ENCODE measurements at places on chromosomes 1 and 21.
A peak's percentile ranks its signal among the peaks of the same experiment; 100 is the strongest.

GRCh38 chr1:94236630-94237290, 624 bp downstream of the ARHGAP29 start:
- DNase-seq: no peak

DNA sequence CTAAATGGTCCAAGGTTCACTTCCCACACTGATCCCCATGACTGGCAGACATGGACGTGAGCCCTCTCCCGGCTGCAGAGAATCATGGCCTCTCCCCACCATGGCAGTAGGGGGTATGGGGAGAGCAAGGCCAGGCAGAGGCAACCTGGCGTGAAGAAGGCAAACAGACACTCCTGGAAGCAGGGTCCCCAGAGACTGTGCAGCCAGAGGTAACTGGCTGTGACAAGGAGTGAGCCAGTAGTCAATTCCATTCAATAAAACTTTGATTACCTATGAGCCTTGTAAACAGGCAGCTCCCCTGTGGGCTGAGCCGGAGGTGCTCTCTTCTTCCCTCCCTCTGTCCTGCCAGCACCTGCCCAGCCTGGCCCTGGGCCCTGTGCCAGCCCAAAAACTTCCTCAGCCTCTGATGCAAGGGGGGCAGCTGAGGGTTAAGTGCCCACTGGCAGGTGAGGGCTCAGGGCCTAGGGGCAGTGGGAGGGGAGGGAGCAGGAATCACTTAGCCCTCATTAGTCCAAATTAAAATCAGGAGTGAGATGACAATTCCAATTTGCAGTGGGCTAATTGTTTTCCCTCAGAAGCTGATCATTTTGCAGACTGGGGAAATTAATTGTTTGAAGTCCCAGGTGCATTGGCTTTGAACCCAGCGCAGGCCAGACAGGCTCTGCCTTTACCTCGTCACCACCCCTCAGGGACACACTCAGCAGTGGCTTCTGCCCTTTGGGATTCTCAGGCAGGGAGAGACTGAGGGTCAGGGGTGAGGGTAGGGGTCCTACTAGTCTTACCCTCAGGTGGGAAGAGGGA, 35.6 kb downstream of the LRRN2 start:
- no peak for DNase-seq

DNA sequence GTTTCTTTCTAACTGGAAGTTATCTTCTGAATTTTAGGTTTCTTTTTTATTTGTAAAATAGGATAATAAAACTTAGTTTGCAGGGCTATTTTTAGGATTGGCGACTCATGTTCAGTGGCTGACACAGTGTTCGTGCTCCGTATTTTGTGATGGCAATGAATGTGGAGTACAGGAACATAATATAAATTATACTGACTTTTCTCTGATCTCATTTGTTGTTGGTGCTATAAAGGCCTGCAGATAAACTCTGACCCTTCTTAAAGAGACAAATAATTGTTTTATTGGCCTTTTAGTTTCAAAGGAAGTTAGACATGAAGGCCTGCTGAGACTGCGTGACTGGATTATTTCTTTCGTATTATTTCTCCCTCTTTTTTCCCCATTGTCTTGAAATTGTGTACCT, 339.6 kb downstream of the PDE4B start:
- no peak for DNase-seq

DNA sequence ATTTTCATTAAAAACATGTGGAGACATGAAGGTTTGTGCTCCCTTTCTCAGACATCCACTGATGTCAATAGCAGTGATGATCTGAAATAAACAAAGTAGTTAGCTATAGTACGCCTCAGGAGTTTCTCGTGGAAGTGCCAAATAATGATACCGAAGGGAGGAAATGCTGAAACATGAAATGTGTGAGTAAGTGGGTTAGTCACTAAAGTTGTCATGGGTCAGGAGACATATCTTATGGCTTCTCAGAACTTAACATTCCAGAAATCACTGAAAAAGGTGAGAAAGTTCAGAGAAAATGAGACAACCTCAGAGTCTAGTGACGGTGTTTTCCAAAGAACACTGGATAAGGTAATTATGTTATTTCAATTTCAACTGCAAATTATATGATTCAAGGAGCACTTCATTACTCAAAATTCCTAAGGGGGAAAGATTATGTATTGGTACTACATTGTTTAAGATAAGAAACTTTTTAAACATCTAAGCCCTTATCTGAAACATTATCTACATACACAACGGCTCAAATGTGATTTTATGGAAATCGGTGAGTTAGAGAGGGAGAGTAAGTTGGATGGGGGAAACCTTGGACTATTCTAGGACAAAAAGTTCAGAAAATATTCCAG, 20.6 kb downstream of the NIBAN1 start:
- DNase-seq: no peak

GRCh38 chr1:36792292-36792691, 242.0 kb downstream of the GRIK3 start:
- DNase-seq: no peak

DNA sequence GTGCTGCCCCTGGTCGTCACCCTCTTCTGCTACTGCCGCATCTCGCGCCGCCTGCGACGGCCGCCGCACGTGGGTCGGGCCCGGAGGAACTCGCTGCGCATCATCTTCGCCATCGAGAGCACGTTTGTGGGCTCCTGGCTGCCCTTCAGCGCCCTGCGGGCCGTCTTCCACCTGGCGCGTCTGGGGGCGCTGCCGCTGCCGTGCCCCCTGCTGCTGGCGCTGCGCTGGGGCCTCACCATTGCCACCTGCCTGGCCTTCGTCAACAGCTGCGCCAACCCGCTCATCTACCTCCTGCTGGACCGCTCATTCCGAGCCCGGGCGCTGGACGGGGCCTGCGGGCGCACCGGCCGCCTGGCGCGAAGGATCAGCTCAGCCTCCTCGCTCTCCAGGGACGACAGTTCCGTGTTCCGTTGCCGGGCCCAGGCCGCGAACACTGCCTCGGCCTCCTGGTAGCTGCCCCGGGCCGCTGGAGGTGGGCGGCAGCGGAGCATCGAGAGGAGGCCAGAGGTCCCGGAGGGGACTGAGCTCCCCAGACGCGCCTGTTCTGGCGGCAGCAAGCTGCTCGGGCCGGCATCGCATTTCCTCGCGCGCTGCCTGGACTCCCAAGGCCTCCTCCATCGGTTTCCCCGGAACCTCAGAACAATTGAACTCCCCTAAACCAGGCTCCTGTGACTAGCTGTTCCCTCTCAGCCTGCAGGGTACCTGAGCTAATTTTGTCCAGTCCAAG, 1.1 kb downstream of the GPR25 start:
- DNase-seq: no peak

DNA sequence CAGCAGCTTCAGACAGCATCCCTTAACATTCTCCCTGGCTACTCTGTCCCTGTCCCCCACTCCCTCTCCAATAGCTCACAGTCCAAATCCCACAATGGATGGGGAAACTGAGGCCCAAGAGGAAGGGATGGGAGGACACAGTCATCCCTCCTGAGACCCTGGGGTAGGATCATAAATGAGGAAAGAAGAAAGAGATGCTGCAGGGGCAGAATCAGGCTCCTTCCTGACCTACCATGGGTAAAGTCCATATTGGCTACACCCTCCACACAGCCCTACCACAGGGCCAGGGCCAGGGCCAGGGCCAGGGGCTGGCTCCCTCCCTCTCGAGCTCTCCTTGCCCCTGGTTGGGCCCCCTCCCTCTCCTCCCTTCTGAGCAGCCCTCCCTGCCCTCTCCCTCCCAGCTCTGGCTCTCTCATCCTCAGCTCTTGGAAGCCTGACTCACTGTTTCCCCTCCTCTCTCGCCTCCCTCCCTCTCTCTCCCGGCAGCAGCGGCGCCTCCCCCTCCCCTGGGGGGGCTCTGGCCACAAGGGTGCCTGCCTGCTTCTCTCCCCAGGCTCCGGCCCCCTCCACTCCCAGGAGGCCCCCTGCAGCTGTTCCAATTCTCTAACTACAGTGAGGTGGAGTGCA, 4.9 kb downstream of the AHDC1 start:
- DNase-seq: no peak

DNA sequence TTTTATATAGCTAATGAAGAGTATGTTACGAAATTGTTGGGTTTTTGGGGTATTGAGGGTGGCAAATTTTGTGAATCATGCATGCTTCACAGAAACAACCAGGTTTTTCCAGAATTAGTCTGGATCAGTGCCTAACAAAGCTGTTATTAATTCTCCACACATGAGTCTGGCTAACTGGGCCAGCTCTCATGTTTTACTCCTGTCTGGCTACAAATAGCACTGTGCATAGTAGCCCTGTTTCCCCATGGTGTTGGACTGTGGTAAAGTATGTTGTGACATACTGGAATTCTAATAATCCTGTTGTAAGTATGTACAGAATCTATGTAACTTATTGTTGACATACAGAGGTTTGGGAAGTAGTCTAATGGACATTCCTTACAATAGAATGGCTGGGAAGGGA, 35.8 kb downstream of the S100B start:
- DNase-seq: no peak

- DNase-seq: no peak
These were observed 139.7 kb downstream of the TSEN15 start for GRCh38 chr1:184191181-184191621.

DNA sequence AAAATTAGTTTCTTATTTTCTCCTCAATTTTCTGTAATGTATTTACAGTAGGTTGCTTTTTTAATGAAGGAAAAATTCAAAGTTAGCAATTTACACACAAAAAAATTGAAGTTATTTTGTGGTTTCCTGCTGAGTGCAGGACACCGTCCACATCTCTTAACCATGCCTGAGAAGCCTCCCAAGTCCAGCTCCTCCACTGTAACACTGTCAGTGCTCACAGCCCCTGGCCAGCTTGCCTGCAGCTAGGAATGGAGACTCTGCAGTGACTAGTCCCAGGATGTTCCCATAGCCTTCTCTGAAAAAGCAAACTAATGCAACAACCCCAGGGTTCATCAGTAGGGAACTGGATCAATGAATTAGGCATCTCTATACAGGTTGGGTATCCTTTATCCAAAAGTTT, 3.5 kb downstream of the A3GALT2 start:
- no peak for DNase-seq

GRCh38 chr1:161910604-161911003, 113.1 kb downstream of the OLFML2B start:
- DNase-seq: no peak

GRCh38 chr1:10694633-10695627, 101.5 kb downstream of the CASZ1 start:
- peak; percentile 71 for DNase-seq

GRCh38 chr1:56286506-56286905, 292.9 kb downstream of the PLPP3 start:
- no peak for DNase-seq

- no peak for DNase-seq
These were observed 26.9 kb upstream of the CCN1 start for GRCh38 chr1:85553416-85554335.

- DNase-seq: no peak
These were observed 36.6 kb upstream of the EPHA8 start for GRCh38 chr1:22526677-22527076.

DNA sequence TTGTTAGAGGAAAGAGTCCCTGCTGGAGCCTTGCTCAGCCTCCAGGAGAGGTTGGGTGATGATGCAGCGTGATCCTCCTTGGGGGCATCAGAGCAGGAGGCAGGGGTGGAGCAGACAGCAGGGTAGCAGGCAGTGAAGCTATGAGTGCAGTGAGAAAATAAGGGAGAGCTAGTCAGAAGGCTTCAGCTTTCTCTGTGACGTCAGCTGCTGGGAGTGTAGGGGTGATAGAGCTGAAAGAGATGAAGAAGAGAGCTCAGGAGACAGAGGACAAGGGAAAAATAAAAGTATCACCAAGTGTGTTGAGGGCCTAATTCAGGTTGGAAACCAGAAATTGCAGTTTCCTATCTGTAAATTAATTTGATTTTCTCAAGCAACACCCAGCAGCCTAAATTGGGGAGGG, 2.2 kb upstream of the ADAM30 start:
- DNase-seq: no peak

- DNase-seq: no peak
These were observed 107.1 kb upstream of the PAXBP1 start for GRCh38 chr21:32878661-32879060.

DNA sequence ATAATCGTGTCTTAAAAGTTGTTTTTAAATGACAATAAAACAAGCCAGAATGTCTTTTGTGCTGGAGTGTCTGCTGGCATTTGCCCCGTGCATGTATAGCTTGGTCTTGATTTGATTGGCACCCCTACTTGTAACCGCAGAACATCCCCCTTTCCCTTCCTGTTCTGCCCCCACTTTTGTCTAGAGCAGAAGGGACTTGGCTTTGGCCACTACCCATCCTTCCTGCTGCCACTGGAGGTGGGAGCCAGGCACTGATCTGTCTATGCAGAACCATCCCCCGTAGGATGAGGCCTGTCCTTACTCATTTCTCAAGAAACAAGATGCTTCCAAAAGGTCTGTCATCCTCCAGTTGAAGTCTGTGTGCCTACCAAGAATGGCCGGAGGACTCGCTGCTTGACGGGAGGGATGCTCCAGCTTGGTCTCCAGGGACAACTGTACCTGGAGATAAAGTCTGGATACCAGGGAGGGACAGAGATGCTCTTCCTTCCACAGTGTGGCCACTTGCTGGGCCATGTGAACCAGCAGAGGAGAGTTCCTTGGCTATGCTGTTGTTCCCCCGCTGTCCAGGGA, 1.1 kb upstream of the SLC27A3 start:
- no peak for DNase-seq

GRCh38 chr1:71135571-71135970, 54.7 kb upstream of the ZRANB2 start:
- DNase-seq: no peak

DNA sequence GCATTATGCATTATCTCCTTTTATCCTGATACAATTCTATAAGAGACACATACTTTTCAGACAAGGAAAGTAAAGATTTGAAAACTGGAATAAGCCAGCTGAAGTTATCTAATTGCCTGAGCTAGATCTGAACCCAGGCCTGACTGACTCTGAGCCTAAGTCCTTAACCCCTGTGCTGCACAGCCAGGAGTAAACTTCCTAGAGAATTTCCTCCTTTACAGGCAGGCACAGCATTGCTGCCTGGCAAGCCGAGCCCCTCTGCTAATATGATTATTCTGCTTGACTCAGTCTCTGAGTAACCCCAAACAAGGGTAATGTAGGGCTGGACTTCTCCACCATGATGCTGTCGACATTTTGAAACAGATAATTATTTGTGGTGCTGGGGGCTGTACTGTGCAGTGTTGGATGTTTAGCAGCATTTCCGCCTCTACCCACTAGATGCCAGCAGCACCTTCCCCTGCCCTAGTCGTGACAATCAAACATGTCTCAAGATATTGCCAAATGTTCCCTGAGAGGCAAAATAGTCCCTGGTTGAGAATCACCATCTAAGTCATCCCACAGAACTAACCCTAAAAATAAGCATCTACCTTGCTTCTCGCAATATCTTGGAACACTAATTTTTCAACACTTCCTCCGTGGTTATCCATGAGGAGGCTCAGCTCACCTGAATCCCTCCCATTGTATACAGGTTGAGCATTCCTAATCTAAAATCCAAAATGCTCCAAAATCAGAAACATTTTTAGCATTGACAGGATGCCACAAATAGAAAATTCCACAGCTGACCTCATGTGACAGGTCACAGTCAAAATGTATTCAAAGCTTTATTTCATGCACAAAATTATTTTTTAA, 18.5 kb downstream of the CAMK1G start:
- DNase-seq: peak; percentile 36

DNA sequence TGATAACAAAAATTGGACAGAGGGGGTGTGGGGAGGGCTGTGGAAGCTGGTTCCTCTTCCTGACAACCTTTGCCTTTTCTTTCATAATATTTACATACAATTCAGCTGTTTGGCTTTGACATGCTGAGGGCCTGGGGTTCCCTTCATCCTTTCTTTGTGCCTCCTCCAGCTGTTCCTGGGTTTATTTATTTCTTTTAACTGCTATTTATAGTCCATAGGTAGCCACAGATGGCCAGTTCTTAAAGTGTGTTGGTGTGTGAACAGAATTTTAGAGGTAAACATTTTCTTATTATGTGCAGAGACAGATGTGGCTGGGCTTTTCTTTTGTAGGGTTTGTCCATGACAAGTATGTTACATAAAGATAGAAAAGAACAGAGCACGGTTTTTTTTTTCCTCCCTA, 34.1 kb upstream of the CNIH3 start:
- DNase-seq: no peak
